ENCODE measurements at places on chromosomes 2 and 18.

DNA sequence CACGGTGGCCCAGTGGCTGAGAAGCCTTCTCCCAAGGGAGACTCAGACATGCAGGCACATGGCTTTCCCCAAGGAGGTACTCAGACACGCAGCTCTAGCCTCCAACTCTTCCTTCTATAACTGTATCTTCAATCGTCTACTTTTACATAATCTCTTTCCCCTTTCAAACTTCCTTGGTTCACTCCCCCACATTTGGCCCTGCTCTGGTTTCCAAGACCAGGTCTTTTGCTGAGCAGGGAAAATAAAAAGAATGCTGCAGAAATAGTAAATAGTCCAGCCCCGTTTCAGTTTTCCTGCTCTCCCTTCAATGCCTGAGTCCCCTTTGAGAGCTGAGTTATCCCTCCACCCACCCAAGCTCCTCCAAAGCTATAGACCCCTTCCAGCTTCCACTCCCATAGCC, 635.0 kb downstream of the ARHGAP15 start:
- no peak for DNase-seq

DNA sequence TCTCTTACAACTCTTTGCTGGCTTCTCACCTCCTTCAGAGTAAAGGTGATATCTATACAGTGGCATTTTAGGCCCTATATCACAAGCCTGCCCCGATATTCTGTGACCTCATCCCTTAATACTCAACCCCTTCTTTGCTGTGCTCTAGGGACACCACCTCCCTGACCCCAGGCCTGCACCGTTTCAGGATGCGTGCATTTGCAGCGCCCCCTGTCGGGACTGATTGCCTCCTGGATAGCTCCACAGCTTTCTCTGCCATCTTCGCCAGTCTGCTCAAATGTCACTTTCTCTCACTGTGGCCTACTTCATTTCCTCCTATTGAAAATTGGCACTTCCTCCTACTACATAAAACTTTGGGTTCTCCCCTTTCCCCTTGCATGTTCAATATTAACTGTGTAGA, 289.6 kb downstream of the SOCS6 start:
- no peak for DNase-seq

GRCh38 chr2:675982-676646, 1.1 kb downstream of the TMEM18 start:
- DNase-seq, result peak; percentile 66

DNA sequence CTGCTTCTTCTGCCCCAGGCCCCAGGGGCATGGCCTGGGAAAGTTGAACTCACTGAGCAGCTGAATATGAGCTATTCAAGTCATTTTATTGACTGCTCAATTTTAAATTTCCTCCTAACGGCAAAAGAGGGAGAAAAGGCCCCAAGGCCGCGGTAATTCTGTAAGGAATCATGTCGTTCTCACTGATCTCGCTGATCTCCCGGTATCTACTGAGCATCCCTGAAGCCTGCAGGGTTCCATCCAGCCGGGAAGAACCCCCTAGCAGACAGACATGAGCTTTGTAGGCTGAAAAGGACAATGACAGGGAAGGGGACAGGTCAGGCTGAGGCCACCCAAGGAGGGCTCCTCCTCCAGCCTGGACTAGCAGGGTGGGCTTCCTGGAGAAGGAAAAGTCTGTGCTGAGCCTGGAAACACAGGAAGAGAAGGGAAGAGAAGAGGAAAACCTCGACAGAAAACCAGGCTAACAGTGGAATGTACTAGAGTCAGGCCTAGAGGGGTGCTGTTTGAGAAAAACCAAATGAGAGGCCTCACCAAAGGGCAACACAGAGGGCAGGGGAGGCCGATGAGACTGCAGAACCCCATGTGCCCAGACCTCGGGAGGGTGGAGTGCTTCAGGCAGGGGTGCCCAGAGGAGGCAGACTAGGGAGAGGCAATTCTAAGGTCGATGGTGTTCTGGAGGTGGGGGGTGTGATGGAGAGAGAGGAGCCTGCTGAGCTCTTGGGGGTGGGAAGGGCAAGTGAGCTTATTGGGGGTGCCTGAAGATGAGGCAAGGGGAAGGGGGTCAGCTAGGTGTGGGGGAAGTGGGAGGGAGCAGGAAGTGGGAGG, 2.9 kb upstream of the NPPC start:
- DNase-seq, result no peak

DNA sequence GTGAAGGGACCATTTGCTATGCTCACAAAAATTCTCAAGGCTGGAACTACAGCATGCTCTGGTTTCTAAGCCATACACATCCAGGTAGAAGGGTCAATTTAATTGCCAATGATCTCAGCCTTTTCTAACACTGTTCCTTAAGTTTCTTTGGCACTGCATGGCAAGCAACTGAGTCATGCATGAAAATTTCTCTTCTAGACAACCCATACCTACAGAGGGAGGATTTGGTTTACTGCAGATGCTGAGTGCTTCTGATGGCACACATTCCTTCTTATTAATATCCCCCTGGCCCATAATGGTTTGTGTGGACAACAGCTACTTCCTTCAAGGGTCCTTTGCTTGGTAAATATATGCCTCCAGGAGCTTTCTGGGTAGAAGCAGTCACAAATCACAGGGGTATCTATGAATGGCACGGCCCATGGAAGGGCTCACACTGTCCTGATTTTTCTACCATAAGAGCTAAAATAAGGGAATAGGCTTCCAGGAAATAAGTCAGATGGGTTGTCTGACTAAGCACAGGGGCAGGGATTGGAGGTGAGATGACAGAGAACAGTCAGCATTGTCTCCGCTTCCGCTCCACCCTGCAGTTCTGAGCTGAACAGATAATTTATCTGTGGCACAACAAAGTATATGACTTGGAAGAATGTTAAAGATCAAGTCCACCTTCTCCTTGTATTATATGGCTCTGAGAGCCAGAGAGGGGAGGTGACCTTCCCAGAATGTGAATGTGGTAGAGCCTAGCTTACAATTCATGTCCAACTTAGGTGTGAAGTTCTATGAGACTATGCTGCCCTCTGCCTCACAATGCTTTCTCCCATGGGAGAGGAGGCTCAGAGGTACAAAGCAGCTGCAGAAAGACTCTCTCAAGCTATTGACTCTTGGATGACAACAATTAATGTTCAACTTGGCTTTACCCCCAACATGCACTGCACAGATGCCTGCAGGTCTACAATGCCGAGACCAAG, 199.2 kb upstream of the TNP1 start:
- DNase-seq, result no peak

DNA sequence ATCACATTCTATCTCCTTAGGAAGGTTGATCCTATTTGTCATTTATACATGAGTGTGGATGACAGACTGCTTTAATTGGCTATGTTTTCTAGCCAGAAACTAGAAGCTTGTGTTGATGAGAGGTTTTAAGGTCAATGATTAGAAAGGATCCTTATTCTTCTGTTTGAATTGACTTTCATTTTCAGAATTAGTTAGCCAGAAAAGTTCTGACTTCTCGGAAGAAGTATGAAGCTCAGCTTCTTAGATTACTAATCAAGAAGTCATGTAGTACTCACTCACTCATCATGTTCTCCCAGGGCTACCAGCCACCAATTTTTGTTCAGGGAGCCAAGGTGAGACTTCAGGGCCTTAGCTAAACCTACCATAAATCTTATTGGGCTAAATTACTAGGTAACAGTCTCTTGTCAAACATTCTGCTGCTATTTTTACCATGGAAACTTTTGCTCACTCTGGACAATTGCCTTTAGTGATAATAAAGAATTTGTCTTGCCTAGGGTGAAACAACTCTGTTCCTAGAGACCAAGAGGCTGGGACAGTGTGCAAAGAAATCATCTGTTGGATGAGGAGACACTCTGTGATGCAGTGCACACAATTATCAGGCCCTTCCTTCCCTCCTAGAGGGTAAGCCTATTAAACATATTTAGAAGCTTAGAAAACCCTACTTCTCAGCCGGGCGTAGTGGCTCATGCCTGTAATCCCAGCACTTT, 111.6 kb upstream of the DNMT3A start:
- DNase-seq, result peak; percentile 39

GRCh38 chr2:160039166-160039903, 23.1 kb downstream of the PLA2R1 start:
- DNase-seq, result no peak

DNA sequence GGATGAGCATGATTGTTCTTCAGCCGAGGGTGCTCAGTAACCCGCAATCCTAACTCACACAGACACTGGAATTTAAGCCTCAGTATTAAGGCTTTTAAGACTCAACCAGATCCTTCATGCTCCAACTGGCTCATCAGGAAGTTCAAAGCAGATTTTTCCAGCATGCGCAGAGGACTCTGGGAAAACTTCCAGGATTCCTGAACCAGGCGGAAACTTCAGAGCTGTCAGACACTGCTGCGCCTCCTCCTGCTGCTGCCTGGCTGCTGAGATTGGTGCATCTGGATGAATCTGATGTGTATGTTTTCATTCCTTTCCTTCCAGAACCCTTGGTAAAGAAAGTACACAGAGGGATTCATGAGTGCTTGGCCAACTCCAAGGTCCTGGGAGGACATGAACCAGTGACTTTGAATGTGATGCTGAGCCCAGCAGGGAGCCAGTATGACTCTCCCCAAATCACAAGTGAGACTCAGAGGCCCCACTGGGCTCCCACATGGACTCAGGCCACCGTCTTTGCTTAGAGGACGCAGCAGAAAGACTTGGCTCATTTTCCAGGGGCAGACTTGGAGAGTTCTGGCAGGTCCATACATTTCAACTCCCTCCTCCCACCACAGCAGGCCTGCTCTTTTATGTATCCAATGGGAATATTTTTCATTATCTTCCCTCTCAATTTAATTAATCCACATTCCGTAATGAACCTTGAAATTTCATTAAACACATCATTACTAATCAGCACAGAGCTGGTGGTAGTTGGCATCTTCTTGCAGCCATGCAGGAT, 143.5 kb upstream of the HDAC4 start:
- peak; percentile 11 for DNase-seq

GRCh38 chr2:179595284-179595683, 266.1 kb downstream of the ZNF385B start:
- DNase-seq, result no peak

DNA sequence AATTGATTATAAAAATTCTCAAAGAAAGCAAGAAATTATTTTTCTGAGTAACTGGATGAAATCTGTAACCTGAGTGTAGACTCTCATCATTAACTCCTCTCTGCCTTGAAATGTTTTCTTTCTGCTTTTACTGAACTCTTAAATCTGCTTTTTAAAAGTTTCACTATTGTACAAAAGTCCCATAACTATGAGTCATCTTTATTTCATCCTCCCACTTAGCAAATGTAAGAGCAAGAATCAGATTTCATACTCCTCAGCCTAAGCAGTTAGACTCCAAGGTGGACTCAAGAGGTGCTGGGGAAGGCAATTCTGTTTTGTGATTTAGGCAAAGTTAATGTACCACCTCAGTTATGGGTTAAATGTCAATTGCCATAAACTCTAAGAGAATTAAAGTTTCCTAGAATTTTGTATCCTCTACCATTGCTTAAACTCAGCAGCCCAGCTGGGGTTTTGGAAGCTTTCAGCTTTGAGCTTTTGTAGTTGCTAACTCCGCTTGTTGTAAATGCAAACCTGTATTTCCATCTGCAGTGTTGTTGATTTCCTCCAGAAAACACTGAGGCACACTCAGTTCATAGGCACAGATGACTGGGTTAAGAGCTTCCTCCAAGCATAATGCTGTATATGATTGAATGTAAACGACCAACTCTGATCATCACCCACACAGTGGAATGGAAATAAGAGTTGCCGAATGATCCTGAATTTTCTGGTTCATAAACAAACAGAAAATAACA, 268.8 kb downstream of the ARHGAP15 start:
- DNase-seq, result no peak

GRCh38 chr2:156182132-156182531, 150.4 kb downstream of the NR4A2 start:
- DNase-seq, result no peak

DNA sequence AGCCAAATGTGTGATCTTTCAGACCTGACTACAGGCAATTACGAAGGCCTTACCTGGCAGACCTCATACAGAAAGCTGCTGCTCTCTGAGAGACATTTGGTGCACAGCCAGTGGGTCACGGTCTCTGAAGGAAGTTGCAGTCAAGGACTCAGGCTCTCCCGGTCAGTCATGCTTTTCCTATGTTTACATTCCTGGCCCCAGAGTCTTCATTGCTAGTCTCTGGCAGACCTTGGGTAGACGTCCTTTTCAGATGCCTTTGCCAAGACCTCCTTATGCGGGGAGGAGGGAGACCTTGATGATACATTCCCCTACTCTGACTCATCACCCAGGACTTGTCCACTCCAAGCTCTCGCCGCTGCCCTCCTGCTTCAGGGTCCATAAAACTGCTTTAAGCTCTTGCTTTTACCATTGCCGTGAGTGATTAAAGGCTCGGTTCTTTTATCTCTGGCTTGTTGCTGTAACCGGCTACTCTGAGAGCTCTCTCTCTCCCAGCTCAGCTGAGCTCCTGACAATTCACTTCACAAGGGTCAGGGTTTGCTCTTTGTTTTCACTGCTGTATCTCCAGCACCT, 62.0 kb upstream of the SLC35F5 start:
- DNase-seq, result no peak

DNA sequence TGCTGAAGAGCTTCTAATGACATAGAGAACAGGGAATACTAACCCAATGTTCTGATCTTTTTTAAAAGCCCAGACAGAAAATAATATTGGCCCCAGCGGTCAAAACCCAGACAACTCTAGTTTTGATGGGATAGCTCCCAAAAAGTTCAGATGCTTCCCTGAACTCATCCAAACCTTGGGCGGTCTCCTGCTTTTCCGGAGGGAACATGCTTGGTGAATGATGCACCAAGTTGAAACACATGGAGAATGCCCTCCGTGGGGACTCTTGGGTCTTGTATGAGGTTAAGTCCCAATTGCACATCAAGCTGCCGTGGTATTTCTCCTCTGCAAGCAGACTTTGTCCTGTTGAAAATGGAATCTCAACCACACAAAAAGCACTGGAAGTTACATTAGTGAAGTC, 120.7 kb upstream of the CTAGE1 start:
- no peak for DNase-seq

DNA sequence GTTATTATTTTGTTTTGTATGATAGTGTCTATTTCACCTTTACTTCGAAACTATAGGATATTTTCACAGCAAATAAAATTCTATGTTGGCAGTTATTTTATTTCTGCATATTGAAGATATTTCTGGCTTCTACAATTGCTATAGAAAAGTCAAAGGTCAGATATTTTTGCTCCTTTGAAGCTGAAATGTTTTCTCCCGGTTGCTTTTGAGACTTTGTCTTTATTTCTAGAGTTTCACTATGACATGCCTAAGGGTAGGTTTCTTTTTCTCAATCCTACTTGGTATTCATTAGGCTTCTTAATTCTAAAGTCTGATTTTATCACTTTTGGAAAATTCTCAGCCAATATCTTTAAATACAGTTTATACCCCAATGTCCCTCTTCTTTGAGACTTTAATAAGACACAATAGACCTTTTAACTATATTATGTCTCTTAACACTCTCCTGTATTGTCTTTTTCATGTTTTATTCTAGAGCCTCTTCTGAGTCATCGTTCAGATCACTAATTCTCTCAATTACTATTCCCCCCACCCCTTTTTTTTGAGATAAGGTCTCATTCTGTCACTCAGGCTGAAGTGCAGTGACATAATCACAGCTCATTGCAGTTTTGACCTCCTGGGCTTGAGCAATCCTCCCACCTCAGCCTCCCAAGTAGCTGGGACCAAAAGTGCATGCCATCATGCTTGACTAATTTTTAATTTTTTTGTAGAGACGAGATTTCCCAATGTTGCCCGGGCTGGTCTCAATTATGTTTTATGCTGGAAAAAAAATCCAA, 50.5 kb downstream of the USP37 start:
- DNase-seq, result no peak
